HuH-7 (cell line): ENCODE measurements at places on chromosomes 12 and 14.

- DNase-seq = no peak
Observed at GRCh38 chr12:6020930-6021329, 75.9 kb upstream of the ANO2 start.

- DNase-seq = no peak
Observed at GRCh38 chr12:115074617-115075016, 390.6 kb upstream of the TBX3 start.

GRCh38 chr12:50988871-50989270 lies 36.5 kb downstream of the HIGD1C start:
- DNase-seq = no peak

DNA sequence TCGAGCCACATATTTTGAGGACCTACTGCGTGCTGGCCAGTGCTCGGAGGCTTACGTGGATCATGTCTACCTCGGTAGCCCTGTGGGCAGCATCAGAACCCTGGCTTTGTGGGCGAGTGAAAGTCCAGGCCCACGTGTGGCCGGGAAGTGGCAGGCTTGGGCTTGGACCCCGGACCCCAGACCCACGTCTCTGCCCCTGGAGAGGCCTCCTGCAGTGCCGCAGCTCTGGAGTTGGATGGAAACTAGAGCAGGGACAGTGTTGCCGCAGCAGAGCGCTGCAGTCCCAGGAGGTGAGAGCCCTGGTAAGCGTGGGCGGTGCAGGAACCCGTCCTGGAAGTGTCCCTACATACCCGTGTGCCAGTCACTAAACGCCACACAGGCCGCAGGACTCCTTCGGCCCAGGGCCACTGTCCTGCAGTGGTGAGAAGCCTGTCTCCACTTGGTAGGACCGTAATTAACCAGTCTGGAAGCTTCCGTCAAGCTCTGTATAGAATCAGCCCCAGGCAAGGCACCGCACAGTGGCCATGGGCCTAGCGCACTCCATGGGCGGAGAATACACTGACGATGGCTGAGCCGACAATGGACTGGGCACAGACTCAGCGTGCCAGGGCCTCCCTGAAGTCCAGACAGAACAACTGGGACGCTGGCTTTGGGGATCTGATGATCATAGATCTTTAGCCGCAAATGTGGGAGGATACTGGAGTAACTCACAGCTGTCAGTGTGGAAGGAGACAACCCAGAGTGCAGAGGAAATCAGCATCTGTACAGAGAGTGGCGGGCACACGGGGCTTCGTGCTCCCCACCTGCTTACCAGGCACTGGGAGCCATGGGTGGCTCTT lies 219.5 kb downstream of the KIF26A start:
- DNase-seq = no peak

DNA sequence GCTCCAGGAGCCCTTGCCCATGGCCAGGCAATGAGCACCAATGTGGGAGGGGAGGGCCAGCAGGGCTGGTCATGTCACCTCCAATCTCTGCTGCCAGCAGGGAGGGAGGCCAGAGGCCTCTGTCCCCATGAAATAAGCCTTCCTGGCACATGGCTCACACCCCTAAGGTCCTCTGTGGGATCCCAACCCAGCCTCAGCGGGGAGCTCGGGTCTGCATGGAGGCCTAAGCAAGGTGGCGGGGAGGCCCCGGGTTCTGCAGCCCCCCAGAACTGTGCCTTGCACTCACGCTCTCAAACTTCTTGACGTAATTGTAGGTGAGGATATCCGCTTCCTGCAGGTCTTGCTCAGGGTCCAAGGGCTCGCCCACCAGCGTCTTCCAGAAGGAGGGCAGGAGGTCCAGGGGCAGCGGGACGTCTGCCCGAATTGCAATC lies 41.7 kb downstream of the TRAFD1 start:
- DNase-seq = no peak

DNA sequence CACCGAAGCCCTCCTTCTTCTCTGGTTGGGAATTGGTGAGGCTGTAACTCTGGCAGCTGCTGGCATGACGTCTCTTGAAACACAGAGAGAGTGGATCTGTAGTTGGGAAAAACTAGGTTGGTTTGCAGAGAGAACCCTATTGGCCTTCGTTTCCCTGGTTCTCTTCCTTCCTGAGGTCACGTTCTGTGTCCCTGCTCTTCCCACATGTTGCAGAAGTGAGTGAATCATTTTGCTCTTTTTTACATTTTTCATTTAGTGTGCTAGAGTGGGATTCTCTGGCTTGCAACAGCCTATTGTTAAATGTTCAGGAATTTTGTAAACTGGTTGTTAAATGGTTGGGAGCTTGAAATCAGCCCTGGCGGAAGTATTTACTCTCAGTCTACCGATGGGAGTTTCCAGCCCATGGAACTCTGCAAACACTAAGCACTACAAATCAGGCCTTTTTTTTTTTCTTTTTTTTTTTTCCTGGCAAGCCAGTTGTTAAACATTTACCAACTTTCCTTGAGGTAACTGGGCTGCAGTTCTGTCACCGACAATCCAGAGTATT lies 26.8 kb upstream of the CKAP4 start:
- DNase-seq = no peak
